Activated T-helper 1 cell treated with anti-CD3 and anti-CD28 coated beads, Interleukin-2, amount 50 U/mL, for 16 hours (primary cell): ENCODE measurements at places on chromosomes 3 and 15.

GRCh38 chr15:29090617-29091466 is 178.8 kb downstream of the NSMCE3 start:
- DNase-seq: peak; percentile 27

GRCh38 chr15:51702710-51703109 is 21.4 kb downstream of the SCG3 start:
- no peak for DNase-seq

DNA sequence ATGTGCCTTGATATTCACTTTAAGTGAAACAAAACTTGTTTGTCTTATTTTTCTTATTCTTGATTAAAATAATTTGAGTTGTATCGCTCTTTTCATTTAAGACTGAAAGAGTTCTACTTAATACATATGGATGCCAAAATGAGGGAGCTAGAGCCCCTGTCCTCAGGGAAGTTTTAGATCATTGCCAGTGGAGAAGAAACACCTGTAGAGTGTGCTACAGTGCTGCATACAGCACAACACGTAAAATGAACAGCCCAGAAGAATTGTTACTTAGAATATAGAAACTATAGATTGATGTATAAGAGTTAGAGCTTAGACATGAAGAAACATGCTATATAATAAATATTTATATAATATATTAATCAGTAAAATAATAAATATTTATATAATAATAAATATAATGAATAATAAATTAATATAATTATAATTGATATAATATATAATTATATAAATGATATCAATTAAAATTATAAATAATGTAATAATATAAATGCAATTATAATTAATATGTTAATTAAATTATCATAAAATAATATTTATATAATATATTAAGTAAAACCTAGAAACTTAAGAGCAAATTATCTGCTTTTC is 1234.7 kb downstream of the ROBO2 start:
- DNase-seq: no peak

DNA sequence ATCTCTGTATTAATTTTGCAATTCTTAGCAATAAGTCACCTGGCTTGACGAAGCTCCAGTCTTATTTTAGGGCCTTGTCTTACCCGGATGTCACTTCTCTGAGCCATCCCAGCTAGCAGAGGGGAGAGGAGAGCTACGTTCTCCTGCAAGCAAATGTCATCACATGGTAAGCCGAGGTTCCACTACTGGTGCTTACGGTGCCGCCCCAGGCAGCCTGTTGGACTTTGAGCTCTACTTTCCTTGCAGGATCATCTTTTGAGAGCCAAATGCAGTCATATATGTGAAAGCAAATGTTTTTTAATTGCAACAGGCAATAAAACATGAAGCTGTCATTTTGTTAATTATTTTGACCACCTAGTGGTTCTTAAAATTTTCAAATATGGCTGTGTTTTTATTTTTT is 140.9 kb downstream of the FAM43A start:
- no peak for DNase-seq

DNA sequence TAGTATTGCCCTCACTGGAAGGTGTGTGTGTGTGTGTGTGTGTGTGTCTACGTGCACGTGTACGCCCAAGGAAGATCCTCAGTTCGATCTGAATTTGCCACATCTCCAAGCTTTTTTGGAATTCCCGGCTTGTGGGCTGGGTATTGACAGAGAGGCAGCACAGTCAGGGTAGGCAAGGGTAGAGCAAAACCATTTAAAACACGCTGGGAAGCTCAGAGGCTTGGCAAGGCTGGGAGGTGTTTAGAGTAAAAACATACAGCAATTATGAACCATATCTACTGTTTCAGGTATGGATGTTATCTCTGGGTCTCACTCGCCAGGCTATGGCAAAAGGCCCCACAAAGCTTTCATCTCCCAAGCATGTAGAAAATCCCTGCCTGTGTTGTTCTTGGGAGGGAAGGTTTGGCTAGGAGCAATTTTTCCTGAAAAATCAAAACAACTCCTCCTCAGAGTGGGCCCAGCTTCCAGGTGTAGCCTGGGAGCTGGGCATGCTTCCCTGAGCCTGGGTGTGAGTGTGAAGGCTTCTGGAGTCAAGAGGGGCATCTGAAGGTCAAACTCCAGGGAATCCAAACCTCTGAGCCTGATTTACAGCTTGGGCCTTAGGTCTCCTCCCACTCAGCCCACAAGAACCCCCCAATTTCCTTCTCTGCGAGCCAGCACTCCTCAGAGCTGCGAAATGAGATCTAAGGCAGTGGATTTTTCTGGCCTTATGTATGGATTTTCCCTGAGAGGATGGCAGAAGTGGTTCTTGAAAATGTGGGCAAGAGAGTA is 244.8 kb upstream of the TPRG1 start:
- no peak for DNase-seq

- no peak for DNase-seq
Measured at GRCh38 chr3:171654809-171655208, 155.5 kb downstream of the PLD1 start.
